ENCODE measurements at places on chromosomes 4 and X. TPM values are rescaled to one million over a fixed set of nuclear protein-coding genes. Genes with fewer than 3 reads are reported as not detected.

DNA sequence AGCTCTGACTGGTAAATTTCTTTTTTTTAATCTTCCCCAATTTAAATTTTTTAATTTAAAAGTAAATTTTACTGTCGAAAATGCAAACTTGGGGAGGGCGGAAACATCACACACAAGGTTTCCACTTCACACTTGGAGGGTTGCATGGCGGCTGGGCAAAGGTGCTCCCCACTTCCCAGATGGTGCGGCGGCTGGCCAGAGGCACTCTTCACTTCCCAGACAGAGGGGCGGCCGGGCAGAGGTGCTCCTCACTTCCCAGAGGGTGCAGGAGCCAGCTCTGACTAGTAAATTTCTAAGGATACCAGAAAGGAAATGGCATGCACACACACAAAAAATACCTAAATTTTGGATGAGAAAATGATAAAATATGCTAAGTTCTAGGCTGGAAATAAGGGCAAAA lies 16.4 kb downstream of the C1QTNF7 start:
- no peak for DNase-seq

DNA sequence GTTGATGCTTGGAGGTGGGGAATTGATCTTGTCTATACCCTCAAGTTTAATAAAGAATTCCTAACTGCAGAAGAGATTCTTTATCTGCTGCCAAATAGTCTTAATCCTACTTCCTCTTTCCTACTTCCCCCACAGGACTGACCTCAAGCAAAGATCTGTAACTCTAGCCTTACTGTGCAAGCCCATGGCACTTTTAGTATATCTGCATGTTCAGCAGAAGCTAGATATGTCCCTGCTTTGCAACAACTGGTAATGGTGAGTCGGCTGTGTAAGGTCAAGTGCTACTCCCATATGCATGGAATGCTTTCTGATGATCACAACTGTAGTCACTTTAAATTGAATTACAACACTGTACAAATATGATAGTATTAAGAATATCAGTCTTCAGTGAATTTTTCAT lies 26.3 kb upstream of the PDS5A start:
- DNase-seq, result no peak

DNA sequence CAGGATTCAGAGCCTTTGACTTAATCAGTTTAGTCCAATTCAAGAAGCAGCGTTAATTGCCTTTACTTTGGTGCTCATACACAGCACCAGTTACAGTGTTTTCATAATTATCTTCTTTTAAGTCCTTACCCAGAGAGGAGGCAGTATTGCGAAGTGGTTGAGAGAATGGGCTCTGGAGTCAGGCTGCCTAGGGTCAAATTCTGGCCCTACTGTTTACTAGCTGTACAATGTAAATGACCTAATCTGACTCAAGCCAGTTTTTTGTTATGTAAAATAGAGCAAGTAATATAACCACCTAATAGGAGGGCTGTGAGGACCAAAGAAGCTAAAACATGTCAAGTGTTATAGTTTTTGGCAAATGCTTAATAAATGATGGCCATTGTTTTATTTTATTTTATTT lies 27.6 kb downstream of the WDR44 start:
- no peak for DNase-seq

Gene MTNR1A
- not detected for total RNA-seq

Gene MAGED4
- 2.9 TPM for total RNA-seq

DNA sequence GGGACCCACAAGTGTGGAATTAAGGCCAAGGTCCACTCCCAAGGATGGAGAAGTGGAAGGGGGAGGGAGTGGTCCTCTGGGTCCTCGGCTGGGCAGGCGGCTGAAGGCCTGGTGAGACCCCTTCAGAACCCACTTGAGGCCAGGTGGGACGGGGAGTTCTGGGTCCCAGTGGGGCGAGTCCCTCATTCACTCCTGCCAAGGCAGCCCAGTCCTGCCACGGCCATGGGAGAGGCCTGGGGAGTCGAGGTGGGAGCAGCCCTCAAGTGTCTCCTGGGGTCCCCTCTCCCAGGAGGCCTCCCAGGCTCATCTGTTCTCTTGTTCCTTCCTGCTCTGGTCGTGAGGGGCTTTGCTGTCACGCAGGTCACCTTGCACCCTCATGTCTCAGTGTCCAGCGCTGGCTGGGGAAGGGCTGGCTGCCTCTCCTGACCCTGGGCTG lies 6.1 kb upstream of the SH3BP2 start:
- DNase-seq, result no peak
